ENCODE measurements at places on chromosomes 12 and 14. TPM values are rescaled to one million over a fixed set of nuclear protein-coding genes. Genes with fewer than 3 reads are reported as not detected.

GRCh38 chr14:23119363-23120327, 590 bp upstream of the CEBPE start:
- no peaks in the 10 kb centered on the region for H3K27me3 ChIP-seq
- H3K4me1 ChIP-seq, result peaks cover 23% of the 10 kb centered on the region

DNA sequence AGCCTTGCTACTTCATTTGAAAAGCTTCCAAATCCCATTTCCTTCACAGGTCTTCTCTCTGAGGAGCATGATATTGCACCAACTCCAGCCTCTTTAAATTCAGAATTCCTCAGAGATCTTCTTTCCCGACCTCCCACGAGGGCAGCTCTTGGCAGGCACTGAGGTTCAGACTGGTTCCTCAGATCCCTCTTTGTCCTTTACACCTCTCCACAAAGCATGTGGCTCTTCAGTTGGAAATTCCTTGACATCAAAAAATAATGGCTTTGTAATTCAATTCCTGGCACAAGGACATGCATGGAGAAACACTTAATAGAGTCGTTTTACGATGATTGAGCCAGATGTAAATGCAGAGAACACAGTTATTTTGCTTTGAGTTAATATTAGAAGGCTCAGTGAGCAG, 63.2 kb upstream of the TMX1 start:
- DNase-seq, result no peak
- no peak overlapping the region for H3K27ac ChIP-seq
- H3K4me1 ChIP-seq, result no peaks in the 10 kb centered on the region
- H3K27me3 ChIP-seq, result no peaks in the 10 kb centered on the region

- no peaks in the 10 kb centered on the region for H3K36me3 ChIP-seq
- H3K27me3 ChIP-seq, result no peaks in the 10 kb centered on the region
- no peak for DNase-seq
- no peaks in the 10 kb centered on the region for H3K4me1 ChIP-seq
- H3K4me3 ChIP-seq, result no peak overlapping the region
Observed at GRCh38 chr14:94386085-94387031, 2.0 kb downstream of the SERPINA1 start.

DNA sequence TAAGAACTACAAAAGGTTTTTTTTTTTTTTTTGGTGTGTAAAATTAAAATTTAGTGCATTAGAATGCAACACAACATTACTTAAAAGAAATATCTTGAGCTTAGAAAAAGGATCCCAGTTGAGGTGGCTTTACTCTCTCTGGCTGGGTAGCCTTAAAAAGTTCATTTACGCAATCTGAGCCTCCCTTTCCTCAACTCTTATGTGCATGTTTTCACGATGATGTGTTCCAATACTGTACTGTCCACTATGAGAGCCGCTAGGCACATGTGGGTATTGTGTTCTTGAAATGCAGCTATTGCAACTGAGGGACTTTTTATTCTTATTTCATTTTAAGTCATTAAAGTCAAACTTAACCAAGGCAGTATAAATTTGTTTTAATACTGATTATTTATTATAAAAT, 460.9 kb upstream of the SYT1 start:
- no peaks in the 10 kb centered on the region for H3K36me3 ChIP-seq
- no peaks in the 10 kb centered on the region for H3K27me3 ChIP-seq
- no peak for DNase-seq
- H3K27ac ChIP-seq, result no peak overlapping the region
- no peak overlapping the region for H3K4me3 ChIP-seq

- no peaks in the 10 kb centered on the region for H3K4me1 ChIP-seq
- no peaks in the 10 kb centered on the region for H3K27me3 ChIP-seq
- no peak overlapping the region for H3K4me3 ChIP-seq
- no peak for DNase-seq
Observed at GRCh38 chr14:87170179-87170578, 822.8 kb downstream of the GALC start.

- no peak overlapping the region for H3K4me3 ChIP-seq
- H3K36me3 ChIP-seq, result no peaks in the 10 kb centered on the region
- no peak overlapping the region for H3K27ac ChIP-seq
- no peak for DNase-seq
Observed at GRCh38 chr12:100138048-100138802, 4.4 kb downstream of the BLTP3B start.

- H3K36me3 ChIP-seq, result no peaks in the 10 kb centered on the region
- peaks cover 14% of the 10 kb centered on the region for H3K4me1 ChIP-seq
- H3K27me3 ChIP-seq, result no peaks in the 10 kb centered on the region
- H3K4me3 ChIP-seq, result no peak overlapping the region
Observed at GRCh38 chr14:73943083-73943482, 6.8 kb downstream of the FAM161B start.

Gene CRY1
- 18.7 TPM for total RNA-seq

Gene ASCL1
- total RNA-seq, result not detected

Gene SERPINA10
- total RNA-seq, result not detected
